ENCODE measurements at places on chromosomes 6 and 20. TPM values are rescaled to one million over a fixed set of nuclear protein-coding genes. Genes with fewer than 3 reads are reported as not detected.

MAVS gene
- total RNA-seq = 21.5 TPM

ECT2L gene
- total RNA-seq = not detected

LRRC1 gene
- 13.2 TPM for total RNA-seq

RNF182 gene
- total RNA-seq = 0.33 TPM

RAMACL gene
- 10.9 TPM for total RNA-seq

F13A1 gene
- total RNA-seq = 27.5 TPM

CDYL gene
- 8.0 TPM for total RNA-seq

MOG gene
- not detected for total RNA-seq

ELOVL2 gene
- 3.0 TPM for total RNA-seq

ENPP1 gene
- total RNA-seq = 16.2 TPM

DNA sequence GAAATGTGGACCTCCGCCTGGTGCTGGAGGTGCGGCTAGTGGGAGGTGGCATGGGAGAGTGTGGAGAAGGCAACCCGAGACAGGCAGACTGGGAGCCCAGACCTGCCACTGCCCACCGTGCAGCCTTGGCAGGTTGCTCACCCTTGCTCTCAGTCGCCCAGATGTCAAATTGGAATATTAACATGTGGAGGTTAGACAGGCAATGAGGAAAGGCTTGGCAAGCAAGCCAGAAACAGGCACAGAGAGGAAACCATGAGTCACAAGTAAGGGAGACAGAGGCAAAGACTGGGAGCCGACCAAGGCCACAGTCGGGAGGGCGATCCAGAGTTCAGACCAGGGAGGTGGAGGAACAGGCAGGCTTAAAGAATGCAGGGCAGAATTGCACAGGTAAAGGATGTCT is 178.2 kb downstream of the FOXC1 start:
- no peak overlapping the region for H3K27ac ChIP-seq
- H3K4me3 ChIP-seq = no peak overlapping the region
- peak; percentile 90 for DNase-seq
- no peaks in the 10 kb centered on the region for H3K27me3 ChIP-seq
- peaks cover 9% of the 10 kb centered on the region for H3K4me1 ChIP-seq

- H3K4me1 ChIP-seq = no peaks in the 10 kb centered on the region
- H3K4me3 ChIP-seq = no peak overlapping the region
- H3K27me3 ChIP-seq = no peaks in the 10 kb centered on the region
Observed at GRCh38 chr20:46767127-46767761, 57.8 kb downstream of the SLC2A10 start.

GRCh38 chr6:79073888-79074287 is 4.2 kb downstream of the PHIP start:
- H3K36me3 ChIP-seq = no peaks in the 10 kb centered on the region
- H3K27me3 ChIP-seq = no peaks in the 10 kb centered on the region
- no peak overlapping the region for H3K4me3 ChIP-seq
- no peak overlapping the region for H3K27ac ChIP-seq
- DNase-seq = no peak
- H3K4me1 ChIP-seq = peaks cover 17% of the 10 kb centered on the region

GRCh38 chr6:165653196-165653595 is 9.8 kb downstream of the PDE10A start:
- H3K36me3 ChIP-seq = no peaks in the 10 kb centered on the region
- H3K27ac ChIP-seq = no peak overlapping the region
- DNase-seq = no peak
- H3K4me3 ChIP-seq = no peak overlapping the region
- H3K27me3 ChIP-seq = no peaks in the 10 kb centered on the region

GRCh38 chr20:44692932-44693480 is 22.2 kb upstream of the CCN5 start:
- peak; percentile 65 for DNase-seq
- no peak overlapping the region for H3K4me3 ChIP-seq
- no peak overlapping the region for H3K27ac ChIP-seq
- no peaks in the 10 kb centered on the region for H3K27me3 ChIP-seq
- H3K36me3 ChIP-seq = no peaks in the 10 kb centered on the region
- H3K4me1 ChIP-seq = no peaks in the 10 kb centered on the region

- no peak overlapping the region for H3K4me3 ChIP-seq
- H3K4me1 ChIP-seq = peaks cover 5% of the 10 kb centered on the region
- no peak for DNase-seq
- no peak overlapping the region for H3K27ac ChIP-seq
Observed at GRCh38 chr6:45196121-45196520, 132.0 kb upstream of the RUNX2 start.

- no peak for DNase-seq
- no peak overlapping the region for H3K27ac ChIP-seq
- no peak overlapping the region for H3K4me3 ChIP-seq
- no peaks in the 10 kb centered on the region for H3K4me1 ChIP-seq
- H3K36me3 ChIP-seq = no peaks in the 10 kb centered on the region
- H3K27me3 ChIP-seq = no peaks in the 10 kb centered on the region
Observed at GRCh38 chr6:150634176-150634963, 34.7 kb downstream of the PLEKHG1 start.

DNA sequence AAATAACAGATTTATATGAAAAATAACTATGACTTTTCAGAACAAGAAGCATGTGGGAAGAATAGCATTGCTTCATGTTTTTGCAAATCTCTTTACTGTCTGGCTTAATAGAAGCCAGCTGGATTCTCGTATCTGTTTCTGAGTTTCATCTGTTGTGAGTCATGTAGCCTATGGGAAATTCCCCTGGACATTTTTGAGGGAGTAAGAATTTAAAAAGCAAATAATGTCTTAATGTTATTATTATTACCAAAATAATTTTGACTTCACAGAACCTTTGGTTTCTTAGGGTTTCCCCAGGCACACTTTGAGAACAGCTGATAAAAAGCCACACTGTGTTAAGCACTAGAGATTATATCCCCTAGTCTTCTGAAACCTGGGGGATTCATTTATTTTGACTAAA is 75.8 kb downstream of the SYCP2L start:
- no peak overlapping the region for H3K27ac ChIP-seq
- no peaks in the 10 kb centered on the region for H3K36me3 ChIP-seq
- H3K27me3 ChIP-seq = no peaks in the 10 kb centered on the region
- no peak overlapping the region for H3K4me3 ChIP-seq
- H3K4me1 ChIP-seq = no peaks in the 10 kb centered on the region

GRCh38 chr20:22226849-22227700 is 357.3 kb downstream of the FOXA2 start:
- H3K27me3 ChIP-seq = no peaks in the 10 kb centered on the region
- no peak for DNase-seq
- H3K4me1 ChIP-seq = no peaks in the 10 kb centered on the region
- no peak overlapping the region for H3K4me3 ChIP-seq

GRCh38 chr6:44667668-44668390 is 280.3 kb downstream of the CDC5L start:
- H3K36me3 ChIP-seq = no peaks in the 10 kb centered on the region
- H3K4me1 ChIP-seq = no peaks in the 10 kb centered on the region
- no peaks in the 10 kb centered on the region for H3K27me3 ChIP-seq
- peak; percentile 50 for DNase-seq

- no peak for DNase-seq
- H3K4me3 ChIP-seq = no peak overlapping the region
- no peaks in the 10 kb centered on the region for H3K27me3 ChIP-seq
- H3K36me3 ChIP-seq = no peaks in the 10 kb centered on the region
Observed at GRCh38 chr20:63636752-63637628, 10.1 kb upstream of the GMEB2 start.

DNA sequence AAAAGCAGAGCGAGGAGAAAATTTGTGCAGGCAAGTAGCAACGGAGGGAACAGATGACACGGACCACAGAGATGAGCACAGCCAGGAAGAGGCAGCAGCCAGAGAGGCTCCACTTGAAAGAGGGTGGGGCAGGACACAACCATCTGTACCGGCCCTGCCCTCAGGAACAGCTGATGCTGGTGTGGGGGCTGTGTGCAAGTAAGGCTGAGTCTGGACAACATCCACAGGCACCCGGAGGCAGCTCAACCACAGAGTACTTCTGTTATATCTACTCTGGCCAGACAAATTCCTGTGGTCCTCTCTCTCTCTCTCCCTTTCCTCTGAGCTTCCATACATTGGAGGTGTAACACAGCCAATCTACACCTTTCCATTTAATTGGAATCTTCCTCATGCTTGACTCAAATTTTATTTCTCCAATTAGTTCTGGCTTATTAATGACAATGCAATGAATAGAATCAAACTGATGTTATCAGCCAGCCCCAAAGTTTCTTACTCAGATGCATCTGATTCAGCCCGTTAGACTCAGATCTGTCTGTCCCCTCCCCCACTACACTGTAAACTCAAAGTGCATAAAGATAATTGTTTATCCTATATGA is 24.9 kb downstream of the KIF13A start:
- no peak overlapping the region for H3K27ac ChIP-seq
- H3K27me3 ChIP-seq = no peaks in the 10 kb centered on the region
- peaks cover 12% of the 10 kb centered on the region for H3K4me1 ChIP-seq
- H3K4me3 ChIP-seq = no peak overlapping the region

DNA sequence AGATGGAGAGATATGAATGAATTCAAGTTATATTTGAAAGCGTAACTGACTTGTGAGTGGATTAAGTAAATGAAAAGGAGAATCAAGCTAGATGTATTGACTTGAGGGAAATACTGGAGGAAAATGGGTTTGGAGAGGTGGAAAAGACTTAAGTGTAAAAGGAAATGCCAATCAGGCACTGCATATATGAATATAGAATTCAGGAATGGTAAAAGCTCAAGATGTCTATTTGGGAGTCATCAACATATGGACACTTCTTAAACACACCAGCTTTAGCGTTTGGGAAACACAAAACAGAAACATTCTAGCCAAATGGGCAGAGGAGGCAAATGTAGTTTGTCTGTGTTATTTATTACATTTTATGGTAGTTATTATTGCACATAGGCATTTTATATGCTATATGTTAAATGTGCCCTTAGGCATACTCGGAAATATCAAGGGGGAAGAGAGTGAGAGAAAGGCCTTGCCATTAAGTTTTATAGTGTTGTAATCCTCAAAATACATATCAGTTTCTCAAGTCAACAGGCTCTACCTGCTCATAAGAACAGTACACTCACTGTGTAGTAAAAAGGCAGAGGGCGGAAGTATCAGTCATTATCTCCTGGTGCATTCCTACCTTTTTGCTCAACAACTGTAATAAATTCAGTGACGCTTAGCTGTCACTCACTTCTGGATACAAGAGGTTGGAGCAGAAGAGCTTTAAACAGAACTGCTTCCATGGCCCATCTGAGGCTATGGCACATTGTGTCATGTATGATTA is 33.7 kb upstream of the ME1 start:
- no peak overlapping the region for H3K27ac ChIP-seq
- H3K36me3 ChIP-seq = no peaks in the 10 kb centered on the region
- H3K4me3 ChIP-seq = no peak overlapping the region
- H3K4me1 ChIP-seq = no peaks in the 10 kb centered on the region

DNA sequence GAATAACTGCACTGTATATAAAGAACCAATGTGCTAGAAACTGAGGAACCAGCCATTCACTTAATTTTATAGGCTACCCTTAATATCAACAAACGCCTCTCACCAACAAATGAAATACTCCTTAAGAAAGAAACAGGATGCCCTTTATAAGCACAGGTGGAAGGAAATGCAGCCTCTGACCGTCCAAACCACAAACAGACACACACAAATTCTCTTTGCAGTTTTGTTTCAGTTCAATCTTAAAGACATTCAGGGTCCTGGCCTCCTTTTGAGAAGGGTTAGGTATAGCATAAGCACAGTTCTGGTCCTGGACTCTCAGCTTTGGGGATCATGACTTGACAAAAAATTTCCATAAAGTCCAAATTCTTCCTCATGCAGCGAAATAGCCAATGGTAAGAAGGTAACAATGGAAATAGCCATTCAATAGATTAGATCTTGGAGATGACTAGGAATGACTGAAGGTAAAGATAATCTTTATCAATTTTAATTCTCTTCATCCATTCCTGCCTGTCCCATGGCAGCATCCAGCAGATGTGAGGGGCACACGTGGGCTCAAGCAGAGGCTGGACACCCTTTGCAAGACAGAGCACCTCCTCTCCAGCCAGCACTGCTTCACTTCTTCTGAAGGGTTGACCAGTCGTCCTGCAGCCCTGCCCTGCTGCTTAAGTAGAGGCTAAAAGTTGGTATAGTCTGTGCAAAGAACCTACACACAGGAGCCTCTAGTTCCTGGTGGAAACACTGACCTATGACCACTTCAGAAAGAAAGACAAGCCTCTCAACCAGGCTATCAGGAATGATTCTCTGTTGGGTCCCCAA is 123.9 kb downstream of the CD83 start:
- no peak overlapping the region for H3K4me3 ChIP-seq
- no peaks in the 10 kb centered on the region for H3K36me3 ChIP-seq
- H3K27ac ChIP-seq = no peak overlapping the region
- no peak for DNase-seq

DNA sequence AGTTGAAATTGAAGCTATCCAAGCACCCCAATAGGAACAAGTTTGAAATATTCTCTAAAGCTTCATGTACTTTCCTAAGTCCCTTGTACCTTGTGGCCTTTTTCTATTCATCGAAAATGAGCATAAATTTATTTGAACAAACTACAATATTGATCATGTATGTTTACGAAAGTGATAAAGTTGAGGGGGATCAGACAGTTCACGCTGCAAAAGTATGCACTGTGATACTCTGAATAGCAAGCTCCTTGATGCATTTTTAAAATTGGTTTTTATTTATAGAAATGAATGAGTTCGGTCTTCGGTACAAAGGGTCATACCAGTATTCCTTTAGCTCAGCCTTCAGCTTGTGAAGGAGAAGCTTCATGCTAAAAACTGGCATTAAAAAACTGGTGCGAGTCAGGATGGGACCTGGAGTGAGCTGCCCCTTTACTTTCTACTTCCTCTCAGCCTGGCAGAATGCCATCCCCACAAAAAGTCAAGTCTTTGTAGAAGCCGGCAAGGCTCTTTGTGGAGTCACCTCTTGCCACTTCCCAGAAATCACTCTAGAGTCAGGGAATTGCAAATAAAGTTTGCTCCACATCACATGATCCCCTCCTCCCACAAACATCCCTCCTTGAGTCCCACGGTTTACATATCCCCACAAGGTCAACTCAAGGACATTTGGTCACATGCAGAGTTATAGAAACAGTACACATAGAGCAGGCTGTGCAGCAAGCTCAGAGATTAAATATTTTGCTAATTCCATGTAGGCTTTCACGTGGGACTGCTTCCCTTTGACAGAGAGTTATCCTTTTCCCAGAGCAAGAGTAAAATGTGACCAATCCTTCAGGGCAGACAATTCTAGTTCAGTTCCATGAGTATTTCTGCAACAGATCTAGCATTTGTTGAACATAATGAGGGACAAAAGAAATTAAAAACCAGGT is 34.6 kb upstream of the ADGRF1 start:
- no peak overlapping the region for H3K27ac ChIP-seq
- no peaks in the 10 kb centered on the region for H3K27me3 ChIP-seq
- H3K36me3 ChIP-seq = no peaks in the 10 kb centered on the region
- peak; percentile 50 for DNase-seq
